ENCODE measurements at places on chromosomes 13 and 19.
A peak's percentile ranks its signal among the peaks of the same experiment; 100 is the strongest.

DNA sequence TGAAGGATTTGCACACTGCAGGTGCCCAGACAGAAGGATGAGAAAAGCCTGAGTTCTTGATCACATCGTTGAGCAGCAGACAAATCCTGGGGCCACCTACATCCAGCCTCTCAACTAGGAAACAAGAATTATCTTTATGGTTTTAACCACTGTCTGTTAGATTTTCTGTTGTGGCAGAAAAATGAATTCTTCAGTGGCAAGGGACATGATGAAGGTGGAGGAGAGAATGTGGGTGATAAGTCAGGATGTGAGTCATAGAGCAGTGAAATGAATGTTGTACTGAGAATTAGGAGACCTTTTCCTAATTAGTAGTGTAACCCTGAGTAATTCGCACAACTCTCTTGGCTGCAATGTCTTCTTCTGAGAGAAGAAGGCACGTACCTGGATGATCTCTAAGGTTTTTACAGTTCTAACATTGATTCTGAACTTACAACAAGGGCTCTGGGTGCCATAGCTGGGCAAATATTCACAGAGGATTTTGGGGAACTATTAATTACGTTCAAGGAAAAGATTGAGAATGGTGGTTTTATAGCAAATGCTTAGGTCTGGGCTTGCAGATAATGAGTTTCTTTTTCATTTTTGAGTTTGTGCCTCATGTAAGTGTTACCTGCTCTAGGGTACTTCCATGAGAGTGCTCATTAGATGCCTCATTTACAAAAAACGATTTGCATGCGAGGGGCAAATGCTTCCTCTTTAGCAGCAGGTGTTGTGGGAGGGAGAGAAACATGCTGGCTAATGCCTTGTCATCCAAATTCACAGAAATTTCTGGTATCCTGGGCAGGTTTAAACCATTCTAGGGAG, 111.0 kb upstream of the KL start:
- no peak for DNase-seq

GRCh38 chr19:15282311-15282705, 50.0 kb downstream of the BRD4 start:
- DNase-seq, result no peak

DNA sequence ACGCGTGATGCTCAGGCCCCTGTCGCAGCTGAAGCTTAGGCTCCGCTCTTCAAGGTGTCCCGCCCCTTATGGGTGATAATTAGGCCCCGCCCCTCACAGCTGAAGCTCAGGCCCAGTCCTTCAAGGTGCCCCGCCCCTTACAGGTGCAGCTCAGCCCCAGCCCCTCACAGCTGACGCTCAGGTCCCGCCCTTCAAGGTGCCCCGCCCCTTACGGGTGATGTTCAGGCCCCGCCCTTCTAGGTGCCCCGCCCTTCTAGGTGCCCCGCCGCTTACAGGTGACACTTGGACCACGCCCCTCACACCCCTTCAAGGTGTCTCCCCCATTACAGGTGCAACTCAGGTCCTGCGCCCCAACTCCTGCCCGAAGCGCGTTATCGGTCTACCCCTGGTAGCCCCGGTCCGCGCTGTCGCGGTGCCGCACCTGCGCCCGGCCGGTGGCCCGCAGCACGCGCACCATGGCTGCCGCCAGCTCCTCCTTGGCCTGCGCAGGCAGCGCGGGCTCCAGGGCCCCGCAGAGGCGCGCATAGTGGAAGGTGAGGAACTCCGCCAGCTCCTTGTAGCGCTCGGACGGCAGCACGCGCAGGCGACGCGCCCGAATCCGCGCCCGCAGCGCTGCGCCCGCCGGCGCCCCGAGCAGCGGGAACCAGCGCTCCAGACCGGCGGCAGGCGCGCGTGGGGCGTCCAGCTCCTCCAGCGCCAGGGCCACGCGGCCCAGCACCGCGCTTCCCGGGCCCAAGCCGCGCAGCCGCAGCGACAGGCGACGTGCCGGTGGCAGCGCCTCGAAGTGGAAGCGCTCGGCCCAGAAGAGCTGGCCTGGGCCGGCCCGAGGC, 7.3 kb downstream of the RASAL3 start:
- peak; percentile 64 for DNase-seq

DNA sequence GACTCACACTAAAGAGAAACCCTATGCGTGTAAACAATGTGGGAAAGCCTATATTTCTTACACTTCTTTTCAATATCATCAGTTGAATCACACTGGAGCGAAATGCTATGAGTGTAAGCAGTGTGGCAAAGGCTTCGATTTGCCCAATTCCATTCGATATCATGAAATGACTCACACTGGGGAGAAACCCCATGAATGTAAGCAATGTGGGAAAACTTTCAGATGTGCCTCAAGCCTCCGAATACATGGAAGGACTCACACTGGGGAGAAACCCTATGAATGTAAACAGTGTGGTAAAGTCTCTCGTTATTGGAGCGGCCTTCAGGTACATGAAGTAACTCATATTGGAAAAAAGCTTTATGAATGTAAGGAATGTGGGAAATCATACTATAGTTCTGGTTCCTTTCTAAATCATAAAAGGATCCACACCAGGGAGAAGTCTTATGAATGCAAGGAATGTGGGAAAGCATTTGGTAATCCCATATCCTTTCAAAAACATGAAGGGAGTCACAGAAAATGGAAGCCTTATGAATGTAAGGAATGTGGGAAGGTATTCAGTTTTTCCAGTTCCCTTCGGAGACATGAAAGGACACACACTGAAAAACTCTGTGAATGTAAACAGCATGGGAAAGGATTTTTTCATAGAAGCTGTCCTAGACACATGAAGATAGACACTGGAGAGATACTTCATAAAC, 28.1 kb downstream of the ZNF20 start:
- DNase-seq, result no peak

DNA sequence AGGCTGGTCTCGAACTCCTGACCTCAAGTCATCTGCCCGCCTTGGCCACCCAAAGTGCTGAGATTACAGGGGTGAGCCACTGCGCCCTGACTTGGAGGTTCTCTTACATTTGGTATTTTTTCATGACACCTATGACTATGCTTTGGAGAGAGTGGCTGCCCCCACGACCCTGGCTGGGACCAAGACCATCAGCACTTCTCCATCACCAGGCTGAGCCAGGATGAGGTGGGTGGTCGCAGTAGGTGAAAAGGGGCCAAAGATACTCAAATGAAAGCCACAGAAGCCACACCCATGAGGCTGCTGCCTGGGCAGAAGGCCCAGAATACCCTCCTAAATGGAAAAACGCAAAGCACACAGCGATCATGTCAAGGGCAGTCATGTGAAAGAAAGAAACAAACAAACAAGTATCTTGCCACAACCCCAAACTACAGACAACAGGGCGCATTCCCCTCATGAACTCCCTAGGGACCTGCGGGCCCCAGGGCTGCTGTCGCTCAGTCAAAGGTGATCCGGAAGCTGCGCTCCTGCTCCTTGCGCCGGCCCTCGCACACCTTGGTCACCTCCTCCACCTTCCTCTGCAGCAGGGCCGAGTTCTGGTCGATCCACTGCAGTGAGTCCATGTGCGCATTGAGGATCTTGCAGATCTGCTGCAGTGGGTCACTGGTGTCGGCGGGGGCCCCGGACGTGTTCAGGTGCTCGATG, 11.2 kb upstream of the IL4I1 start:
- no peak for DNase-seq

DNA sequence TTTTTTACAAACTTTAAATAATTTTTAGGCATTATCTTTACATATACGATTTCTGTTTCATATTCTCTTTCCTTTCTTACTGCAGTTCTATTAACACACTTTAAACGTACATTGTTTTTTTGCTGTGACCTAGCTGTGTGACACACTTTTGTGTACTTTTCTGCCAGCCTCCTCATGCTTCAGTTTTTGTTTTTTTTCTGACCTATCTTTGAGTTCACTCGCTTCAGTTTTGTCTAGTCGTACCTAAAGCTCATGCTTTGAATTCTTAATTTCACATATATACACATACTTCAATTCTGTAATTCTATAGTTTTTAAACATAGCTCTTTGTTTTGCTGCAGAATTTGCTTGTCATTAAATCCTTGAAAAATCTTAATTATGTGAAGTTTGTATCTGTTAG, 150.4 kb downstream of the PDS5B start:
- no peak for DNase-seq

Measured in stomach (tissue), 19 donors.